ENCODE measurements at places on chromosomes 1 and 21.

GRCh38 chr1:200626853-200627534 is 6.4 kb upstream of the KIF14 start:
- DNase-seq, result no peak

DNA sequence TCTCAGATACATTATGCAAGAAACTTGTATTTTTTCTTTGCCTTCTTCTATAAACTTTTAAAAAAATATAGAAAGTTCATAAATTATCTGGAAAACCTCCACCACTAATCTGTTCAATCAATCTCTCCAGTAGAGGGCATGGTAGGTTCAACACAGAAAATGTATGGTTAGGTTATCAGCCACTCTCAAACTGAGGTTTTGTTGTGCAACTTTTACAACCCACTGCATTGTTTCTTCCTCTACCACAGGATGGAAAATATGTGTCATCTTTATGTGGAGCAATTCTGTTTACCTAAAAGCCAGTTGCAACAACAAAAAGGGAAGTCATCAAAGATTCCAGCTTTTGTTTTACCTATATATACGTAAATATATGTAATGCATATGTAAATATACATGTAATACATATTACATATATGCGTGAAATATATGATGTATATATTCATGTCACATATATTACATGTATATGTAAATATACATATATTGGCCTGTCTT is 3.0 kb upstream of the RGS2 start:
- no peak for DNase-seq

GRCh38 chr1:233704170-233704897 is 90.4 kb downstream of the KCNK1 start:
- DNase-seq, result no peak

- no peak for DNase-seq
Measured at GRCh38 chr1:24768873-24769605, 23.8 kb downstream of the CLIC4 start.

- no peak for DNase-seq
Measured at GRCh38 chr1:200895801-200896530, 1.3 kb downstream of the INAVA start.

DNA sequence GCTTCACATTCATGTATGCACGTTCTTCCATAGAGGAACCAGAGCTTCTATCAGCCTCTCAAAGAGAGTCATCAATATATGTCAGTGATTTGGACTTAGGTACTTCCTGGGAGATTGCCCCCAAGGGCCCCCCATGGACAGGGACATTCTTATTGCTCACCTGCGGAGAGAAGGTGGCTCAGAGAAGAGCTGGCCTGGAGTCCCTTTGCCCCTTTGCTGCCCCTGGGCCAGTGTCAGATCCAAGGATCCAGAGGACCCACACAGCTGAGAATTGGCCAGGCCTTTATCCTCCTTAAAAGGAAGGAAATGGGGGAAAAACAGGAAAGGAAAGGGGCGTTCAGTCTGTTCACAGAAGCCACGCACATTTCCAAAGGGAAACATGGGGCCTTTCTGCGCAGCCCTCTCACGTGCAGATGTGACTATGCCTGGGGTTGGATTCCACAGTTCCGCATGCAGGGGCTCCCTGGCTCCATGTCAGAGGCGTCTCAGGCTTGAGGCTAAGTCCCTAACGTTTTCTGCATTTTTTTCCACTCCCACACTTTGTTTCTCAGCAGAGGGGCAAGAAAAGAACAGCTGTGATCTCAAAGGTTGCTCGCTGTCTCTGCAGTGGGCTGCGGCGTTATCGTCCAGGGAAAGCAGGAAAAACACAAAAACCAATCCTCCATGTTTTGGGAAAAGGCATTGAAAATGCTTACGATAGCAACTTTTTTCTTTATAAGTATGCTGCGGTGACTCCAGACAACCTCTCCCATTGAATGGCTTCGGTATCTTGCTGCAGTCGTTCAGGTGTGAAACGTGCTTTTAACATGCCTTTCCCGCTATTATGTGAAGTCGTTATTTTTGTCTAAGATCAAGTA is 5.9 kb downstream of the C1orf226 start:
- DNase-seq, result no peak

GRCh38 chr1:182639330-182639729 is 35.1 kb upstream of the RGS16 start:
- no peak for DNase-seq

DNA sequence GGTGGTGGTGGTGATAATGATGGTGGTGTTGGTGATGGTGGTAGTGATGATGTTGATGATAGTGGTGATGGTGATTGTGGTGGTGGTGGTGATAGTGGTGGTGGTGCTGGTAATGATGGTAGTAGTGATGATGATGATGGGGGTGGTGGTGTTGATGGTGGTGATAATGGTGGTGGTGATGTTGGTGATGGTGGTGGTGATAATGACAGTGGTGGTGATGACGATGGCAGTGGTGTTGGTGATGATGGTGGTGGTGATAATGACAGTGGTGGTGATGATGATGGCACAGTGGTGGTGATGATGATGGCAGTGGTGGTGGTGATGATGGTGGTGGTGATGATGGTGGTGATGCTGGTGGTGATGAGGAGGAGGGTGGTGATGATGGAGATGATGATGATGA is 7.0 kb upstream of the AJAP1 start:
- DNase-seq, result no peak

GRCh38 chr1:153288634-153289275 is 24.0 kb downstream of the PGLYRP3 start:
- DNase-seq, result no peak

- no peak for DNase-seq
Measured at GRCh38 chr1:37306461-37306860, 167.9 kb upstream of the ZC3H12A start.

DNA sequence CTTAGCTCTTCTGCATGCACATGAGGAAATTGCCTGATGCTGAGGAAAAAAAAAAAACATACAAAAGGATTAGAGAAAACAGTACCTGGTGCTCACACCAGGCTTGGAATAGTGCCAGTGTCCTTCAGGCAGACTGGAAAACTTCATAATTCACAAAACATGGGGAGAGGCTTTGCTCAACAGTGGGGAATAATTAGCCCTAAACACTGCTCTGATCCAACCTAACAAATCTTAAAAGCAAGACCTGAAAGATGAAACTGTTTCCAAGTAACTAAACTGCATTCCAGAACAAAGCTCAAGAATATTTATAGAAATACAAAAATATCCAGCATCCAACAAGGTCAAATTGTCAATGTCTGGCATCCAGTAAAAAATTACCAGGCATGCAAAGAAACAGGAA is 124.8 kb downstream of the AK5 start:
- no peak for DNase-seq

GRCh38 chr1:27666294-27666693 is 5.7 kb downstream of the IFI6 start:
- no peak for DNase-seq

DNA sequence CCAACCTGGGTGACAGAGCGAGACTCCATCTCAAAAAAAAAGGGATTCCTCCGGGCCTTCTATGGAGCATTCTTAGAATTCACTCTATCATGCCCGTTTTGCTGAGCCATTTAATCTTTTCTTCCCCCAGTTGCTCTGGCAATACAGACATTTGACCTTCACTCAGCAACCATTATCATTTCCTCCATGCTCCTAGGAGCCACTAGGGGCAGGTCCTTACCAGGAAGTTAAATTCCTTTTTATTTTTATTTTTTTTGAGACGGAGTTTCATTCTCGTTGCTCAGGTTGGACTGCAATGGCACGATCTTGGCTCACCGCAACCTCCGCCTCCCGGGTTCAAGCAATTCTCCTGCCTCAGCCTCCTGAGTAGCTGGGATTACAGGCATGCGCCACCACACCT is 9.7 kb upstream of the CGN start:
- DNase-seq, result no peak

GRCh38 chr1:66386712-66387111 is 147.2 kb upstream of the SGIP1 start:
- DNase-seq, result no peak

DNA sequence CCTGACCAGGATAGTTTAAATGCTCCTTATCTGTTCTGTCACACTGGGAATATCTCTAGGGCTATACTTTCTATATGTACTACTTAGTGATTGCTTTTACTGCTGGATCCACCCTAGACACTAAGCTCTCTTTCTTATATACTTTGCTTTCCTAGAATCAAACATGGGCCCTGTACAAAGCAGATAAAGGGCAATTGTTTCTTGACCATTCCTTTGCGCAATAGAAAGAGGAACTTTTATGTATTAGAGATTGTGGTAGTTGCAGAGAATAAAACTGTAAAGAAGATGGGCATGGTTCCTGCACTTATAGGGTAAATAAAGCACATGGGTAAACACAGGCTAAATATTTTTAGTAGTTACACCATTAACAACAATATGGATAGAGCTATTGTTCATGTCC is 58.8 kb downstream of the ATP6V1G3 start:
- no peak for DNase-seq

DNA sequence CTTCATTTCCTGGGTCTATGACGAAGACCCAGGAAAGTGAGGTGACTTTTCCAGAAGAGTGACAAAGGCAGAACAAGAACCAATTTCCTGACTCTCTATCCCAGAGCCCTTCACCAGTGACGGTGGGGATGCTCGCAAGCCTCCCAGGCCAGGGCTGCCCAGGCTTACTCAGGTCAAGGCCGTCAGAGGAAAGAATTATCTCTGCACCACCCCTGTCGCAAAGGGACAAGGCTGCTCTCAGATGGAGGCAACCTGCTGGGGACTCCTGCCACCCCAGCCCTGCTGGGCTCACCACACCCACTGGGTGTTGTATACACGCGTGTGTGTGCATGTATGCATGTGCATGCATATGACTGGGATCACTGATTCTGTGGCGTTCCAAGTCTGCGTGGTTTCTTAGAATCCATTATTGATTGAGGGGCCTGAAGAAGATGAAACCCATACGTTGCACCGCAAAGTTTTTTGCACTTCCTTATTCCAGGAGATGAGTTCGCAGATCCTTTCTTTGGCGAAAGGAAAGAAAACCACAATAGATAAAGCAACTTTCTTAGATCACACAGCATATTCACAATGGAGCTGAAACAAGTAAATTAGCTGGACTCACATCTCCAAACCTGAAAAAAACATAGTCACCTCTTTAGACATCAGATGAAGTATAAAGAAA is 255.8 kb downstream of the RHOU start:
- no peak for DNase-seq

GRCh38 chr1:7386226-7387052 is 384.7 kb upstream of the VAMP3 start:
- peak; percentile 3 for DNase-seq

GRCh38 chr1:168427051-168427450 is 116.7 kb downstream of the XCL2 start:
- DNase-seq, result no peak

GRCh38 chr1:184535191-184535970 is 148.6 kb downstream of the C1orf21 start:
- no peak for DNase-seq

GRCh38 chr1:214423045-214423444 is 128.4 kb downstream of the PTPN14 start:
- DNase-seq, result no peak

DNA sequence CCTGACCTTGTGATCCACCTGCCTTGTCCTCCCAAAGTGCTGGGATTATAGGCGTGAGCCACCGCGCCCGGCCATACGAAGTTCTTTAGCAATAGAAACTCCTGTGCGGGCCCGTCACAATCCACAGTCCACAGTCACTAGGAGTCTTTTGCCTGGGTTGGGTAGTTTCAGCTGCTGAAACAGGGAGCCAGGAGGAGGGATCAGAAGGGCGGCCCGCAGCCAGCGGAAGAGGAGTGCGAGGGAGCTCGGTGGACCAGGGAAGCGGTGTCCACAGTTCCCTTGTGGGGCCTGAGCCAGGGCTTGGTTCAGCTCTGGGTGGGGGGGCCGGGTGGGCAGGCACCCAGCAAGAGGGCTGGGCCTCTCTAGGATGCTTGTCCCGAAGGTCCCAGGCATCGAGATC is 17.9 kb upstream of the HSPG2 start:
- no peak for DNase-seq

DNA sequence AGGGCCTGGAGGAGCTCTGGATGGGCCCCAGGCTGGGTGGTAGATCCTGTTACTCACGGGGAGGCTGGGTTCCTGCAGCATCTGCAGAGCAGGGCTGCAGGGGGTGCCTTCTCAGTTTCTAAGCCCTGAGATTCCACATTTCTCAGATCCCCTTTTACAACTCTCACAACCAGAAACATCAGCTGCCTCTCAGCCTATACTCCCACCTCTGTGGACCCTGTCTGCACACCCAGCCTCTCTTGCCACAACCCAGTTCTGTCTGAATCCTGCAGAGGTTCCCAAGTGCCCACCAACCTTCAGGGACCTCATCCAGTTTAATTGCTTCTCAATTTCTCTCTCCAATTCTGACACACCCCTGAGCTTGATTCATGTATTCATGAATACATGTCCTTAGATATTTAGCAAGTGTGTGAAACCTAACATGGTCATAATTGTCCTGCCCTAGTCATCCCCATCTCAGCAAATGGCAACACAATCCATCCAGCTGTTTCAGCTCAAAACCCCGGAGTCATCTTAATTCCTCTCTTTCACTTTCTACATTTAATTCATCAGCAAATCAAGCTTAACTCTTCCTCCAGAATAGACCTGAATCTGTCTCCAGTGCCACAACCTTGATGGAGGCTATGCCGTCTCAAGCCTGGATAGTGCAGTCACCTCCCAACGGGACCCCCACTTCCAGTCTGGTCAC is 57.0 kb upstream of the NEK2 start:
- no peak for DNase-seq

GRCh38 chr21:26194326-26194725 is 23.8 kb upstream of the APP start:
- DNase-seq, result no peak

- DNase-seq, result no peak
Measured at GRCh38 chr1:165875171-165875570, 47.8 kb downstream of the UCK2 start.

DNA sequence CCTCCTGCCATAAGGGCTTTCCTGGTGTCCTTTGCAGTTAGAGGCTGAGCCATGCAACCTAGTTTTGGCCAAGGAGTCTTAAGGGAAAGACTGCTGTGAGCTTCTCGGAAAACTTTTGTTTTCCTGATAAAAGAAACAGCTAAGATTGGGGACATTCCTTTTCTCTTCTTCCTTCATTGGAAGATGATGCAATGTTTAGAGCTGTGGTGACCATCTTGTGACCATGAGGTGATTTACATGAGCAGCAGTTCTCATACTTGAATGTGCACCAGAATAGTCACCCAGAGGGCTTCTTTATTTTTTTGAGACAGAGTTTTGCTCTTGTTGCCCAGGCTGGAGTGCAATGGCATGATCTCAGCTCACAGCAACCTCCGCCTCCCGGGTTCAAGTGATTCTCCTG is 20.4 kb upstream of the SMAP2 start:
- DNase-seq, result no peak

DNA sequence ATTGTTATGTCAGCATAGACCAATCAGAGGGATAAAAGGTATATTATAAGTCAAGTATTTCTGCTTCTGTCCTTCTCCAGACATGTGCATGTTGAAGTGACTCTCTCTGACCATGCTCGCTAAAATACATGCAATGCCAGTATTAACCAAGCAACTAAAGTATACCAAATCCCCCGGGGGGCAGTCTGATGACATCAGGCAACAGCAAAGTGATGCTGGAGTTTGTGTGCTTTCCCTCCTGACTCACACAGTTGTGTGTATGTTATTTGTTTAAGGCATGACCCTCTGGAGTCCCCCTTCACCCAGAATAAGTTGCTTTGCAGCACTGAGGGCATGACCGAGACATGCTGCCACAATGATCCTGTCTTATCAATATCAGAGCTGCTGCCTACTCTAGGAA is 2.1 kb downstream of the BRINP2 start:
- DNase-seq, result no peak

All from C1 segment of cervical spinal cord (tissue), 14 donors.